Stimulated activated CD4-positive, alpha-beta T cell treated with anti-CD3 and anti-CD28 coated beads, Interleukin-1b, Interleukin-23, amount 100 ng/mL, for 4 hours (primary cell): ENCODE measurements at places on chromosomes 13 and 19.
A peak's percentile ranks its signal among the peaks of the same experiment; 100 is the strongest.

GRCh38 chr13:113537205-113537604, 46.7 kb upstream of the DCUN1D2 start:
- DNase-seq, result no peak

DNA sequence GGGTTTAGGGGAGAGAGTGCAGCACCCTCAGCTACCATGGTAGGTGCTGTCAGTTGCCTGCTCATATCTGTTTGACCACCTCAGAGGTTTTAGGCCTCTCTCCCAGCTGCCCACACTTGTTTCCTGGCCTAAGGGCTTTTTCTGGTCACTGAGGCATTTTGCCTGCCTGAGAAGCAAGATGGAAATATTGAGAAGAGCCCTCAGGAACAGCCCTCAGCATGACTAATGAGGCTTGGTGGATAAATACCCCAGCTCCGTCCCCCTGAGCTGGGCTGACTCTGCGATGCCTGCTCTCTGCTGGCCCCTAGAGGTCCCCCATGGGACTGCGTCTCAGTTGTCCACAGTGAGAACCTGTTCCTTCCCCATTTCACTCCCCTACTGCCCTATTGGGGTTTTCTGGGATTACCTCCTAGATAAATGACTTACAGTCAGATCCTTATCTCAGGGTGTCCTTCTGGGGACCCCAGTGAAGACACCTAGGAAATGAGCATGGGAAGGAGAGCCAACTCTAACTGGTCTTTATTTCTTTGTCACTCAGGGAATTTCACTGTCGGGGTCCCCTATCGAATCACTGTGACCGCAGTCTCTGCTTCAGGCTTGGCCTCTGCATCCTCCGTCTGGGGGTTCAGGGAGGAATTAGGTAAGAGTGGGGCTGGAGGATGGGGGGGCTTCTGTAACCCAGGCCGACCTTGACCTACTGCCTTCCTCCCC, 13.3 kb downstream of the PALM3 start:
- peak; percentile 76 for DNase-seq

- DNase-seq, result no peak
Observed at GRCh38 chr13:78061806-78062205, 143.2 kb upstream of the EDNRB start.

DNA sequence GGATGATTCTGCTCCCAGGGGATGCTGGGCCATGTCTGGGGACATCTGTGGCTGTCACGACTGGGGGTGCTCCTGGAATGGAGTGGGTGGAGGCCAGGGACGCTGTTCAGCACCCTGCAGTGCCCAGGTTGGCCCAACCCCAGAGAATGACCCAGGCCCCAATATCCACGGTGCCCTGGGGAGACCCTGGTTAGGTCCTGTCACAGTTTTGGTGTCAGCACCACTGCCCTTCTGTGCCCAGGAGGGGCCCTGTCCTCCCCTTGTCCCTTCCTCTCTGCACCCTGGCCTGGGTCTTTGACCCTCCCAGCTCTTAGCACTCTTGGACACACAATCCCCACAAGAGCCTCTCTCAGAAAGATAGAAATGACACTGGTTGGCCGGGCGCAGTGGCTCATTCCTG, 85.3 kb downstream of the GADD45B start:
- DNase-seq, result no peak

DNA sequence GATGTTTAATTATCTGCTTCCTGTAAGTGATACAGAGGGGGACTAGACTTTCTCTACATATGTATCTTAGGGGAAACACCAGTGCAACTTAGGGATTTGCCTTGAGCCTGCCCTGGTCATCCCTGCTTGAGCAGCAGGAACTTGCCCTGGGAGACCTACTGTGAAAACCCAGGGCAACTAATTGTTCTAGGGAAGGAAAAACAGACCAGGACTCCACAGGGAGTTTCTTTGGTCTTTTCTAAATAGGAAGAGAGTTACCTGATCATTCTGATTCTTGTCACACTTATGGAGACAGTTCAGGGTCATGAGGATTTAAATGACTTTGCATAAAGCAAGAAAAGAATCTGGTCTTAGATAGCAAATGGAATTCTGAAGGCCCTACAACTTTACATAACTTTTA, 89.1 kb downstream of the WASF3 start:
- DNase-seq, result no peak

GRCh38 chr19:3225169-3225485, 666 bp downstream of the CELF5 start:
- DNase-seq, result no peak

DNA sequence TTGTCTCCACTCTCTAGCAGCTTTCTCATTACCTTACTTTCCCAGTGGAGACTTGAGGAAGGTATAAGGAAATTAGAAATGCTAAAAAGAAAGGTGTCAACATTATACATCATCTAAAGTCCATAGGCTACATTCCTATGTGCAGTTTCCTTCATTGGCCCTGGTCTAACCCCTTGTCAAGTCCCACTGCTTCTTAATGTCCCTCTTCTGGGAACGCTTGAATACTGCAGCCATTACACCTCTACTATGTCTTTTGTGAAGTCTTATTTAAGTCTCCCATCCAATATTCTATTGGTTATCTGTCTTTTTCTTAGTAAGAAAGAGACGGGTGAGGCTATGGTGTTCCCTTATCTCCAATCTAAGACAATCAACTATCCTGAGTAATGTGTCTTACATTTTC, 332.6 kb upstream of the TMTC4 start:
- no peak for DNase-seq

- DNase-seq, result no peak
Observed at GRCh38 chr19:40932008-40932959, 50.3 kb upstream of the CYP2A7 start.

DNA sequence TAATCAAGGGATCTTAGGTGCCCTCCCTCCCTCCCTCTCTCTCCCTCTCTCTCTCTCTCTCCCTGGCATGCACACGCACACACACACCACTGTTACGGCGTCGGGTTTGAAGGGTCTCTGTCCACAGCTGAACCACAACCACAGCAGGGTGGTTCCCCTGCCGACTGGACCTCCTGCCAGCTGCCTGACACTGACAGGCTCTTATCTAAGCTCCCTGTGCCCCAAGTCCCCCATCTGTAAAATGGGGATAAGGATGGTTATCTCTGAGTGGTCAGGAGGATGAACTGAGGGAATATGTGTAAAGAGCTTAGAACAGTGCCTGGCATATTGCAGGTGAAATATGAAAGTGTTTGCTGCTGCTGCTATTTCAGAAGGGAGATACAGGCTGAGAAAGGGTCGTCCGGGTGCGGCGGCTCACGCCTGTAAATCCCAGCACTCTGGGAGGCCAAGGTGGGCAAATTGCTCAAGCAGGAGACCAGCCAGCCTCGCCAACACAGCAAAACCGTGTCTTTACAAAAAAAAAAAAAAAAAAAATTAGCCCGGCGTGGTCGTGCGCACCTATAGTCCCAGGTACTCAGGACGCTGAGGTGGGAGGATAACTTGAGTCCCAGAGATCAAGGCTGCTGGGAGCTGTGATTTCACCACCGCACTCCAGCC, 852 bp upstream of the SHISA7 start:
- DNase-seq, result no peak

GRCh38 chr19:13207846-13208671, 57.8 kb downstream of the IER2 start:
- DNase-seq, result peak; percentile 53

- no peak for DNase-seq
Observed at GRCh38 chr13:34263681-34264080, 445.7 kb downstream of the RFC3 start.

DNA sequence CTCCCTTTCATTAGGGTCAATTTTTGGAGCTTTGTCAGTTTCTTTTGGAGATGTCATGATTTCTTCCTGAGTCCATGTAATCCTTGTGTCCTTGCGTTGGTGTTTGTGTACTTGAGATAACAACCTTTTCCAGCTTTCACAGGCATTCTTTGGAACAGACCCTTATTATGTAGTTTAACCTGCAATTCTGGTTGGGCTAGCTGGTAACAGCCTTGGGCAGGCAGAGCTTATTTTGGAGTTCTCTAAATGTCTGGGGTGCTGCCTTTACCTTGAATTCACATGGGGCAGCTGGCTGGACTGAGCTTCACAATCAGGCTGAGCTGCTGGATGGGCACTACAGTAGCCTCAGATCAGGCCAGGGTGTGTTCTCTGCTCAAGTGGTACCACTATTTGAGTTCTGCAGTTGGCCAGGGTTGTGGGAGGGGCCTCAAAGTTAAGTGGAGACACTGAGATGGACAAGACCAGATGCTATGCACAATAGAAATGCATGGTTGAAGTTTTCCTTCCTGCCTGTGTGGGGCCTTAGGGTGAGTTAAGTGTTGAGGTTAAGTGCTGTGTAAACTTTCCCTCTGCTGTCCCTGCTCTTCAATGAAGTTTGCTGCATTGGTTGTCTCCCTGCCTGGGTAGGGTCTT, 277.3 kb downstream of the ATP8A2 start:
- DNase-seq, result no peak

- no peak for DNase-seq
Observed at GRCh38 chr13:41054212-41054877, 7.0 kb upstream of the WBP4 start.

- DNase-seq, result no peak
Observed at GRCh38 chr19:23527797-23528196, 132.5 kb upstream of the ZNF91 start.

- no peak for DNase-seq
Observed at GRCh38 chr13:52780092-52780491, 40.5 kb upstream of the CNMD start.
